ENCODE measurements at places on chromosomes 11 and 22.

- DNase-seq = no peak
Observed at GRCh38 chr11:13358596-13359270, 81.1 kb downstream of the BMAL1 start.

DNA sequence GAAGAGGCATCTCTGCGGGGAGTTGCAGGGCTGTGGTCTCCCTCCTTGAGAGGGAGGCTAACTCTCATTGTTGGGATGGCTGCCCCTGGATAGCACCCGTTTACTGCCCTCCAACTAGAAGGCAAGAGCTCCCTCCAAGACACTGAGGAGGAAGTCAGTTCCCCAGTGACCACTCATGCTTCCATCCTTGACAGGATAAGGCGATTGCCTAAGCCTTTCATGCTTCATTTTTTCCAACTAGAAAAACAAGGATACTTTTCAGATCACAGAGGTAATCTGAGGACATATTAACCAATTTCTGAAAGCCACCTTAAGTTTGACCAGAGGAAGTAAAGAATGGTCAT is 186.6 kb downstream of the MAML2 start:
- DNase-seq = no peak

- no peak for DNase-seq
Observed at GRCh38 chr11:93905384-93905783, 55.0 kb upstream of the VSTM5 start.

- DNase-seq = no peak
Observed at GRCh38 chr11:56740886-56741285, 7.6 kb downstream of the OR9G4 start.

GRCh38 chr11:31607914-31608313 is 98.3 kb downstream of the ELP4 start:
- DNase-seq = no peak

- no peak for DNase-seq
Observed at GRCh38 chr11:77779935-77780334, 40.6 kb downstream of the RSF1 start.

DNA sequence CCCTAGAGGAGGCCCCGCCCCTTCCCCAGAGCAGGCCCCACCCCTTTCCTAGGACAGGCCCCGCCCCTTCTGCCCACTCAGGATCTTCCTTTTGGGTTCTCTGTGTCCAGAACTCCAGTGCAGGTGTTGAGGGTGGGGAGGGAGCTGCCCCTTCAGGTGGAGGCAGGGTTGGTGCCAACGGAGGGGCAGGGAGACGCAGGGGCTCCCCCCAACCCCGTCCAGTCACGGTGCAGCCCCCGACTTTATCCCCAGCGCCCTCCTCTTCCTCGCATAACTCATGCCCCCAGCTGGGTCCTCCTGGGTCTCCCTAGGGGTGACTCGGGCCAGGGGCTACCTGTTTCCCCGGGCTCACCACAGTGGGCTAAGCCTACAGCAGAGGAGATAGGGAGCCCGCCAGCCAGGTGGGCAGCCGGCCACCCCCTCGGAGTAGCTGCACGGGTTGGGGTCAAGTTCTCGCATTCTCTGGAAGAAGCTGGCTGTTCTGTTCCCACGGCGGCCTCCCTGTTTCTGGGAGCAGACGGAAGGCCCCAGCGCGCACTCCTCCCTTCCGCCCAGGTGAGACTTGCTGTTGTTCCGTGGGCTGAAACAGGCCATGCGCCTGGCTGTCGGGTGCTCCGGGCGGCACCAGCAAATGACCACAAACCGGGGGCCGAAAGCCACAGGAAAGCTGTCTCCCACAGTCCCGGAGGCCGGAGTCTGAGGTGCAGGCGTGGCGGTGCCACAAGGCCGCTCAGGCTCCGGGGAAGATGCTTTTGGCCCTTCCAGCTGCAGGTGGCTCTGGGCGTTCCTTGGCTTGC is 38.9 kb downstream of the MUC2 start:
- DNase-seq = no peak

DNA sequence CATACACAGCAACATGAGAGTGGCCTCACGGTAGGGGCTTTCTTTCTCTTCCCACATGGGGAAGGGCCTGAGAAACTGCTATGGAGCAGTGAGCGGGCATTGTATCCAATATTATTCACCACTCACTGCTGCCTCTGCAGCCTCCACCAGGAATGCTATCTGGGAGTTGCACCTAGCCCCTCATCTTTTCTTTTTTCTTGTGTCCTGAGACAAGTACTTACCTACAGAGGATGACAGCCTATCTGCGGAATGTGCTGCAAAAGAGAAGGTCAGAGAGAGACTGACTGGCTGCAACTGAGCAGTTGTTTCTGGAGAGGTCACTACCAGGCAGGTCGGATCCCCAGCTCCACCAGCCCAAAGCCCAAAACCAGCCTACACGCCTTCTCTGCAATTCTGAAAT is 52.1 kb upstream of the HTATIP2 start:
- no peak for DNase-seq

- DNase-seq = peak; percentile 29
Observed at GRCh38 chr22:40637183-40638150, 948 bp upstream of the MRTFA start.

DNA sequence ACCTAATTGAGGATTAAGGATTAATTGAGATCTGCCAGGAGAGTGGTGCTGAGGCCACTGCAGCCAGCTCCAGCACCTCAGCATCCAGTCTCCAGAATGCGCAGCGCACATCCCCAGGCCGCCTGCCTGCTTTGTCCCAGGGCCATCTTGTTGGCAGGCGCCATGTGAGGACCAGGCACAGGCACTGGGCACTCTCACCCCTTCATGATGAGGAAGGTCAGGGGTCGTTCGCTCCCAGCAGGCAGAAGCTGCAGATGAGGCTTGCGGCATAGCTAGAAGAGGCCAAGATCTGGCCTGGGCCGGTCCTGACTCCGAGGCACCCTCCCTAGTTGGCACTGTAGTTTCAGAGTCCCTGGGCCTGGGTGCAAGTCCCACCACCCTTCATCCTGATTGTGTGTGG is 6.4 kb downstream of the CABP2 start:
- no peak for DNase-seq

DNA sequence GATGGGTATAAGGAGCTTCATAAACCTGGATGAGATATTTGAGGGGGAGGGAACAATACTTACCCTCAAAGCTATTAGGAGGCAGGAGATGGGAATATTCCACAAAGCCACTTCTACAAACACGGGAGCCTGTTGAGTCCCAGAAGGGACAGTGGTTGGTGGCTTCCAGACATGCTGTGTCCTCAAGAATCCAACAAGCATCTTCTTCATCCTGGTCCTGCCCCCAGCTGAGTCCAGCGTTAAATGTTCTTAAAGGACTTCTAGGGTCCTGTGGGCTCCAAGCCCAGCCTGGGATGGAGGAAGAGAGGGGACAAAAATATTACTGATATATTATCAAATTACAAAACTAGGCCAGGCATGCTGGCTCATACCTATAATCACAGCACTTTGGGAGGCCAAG is 2.3 kb downstream of the CSKMT start:
- DNase-seq = no peak

GRCh38 chr11:120096369-120097191 is 41.3 kb downstream of the TRIM29 start:
- no peak for DNase-seq

DNA sequence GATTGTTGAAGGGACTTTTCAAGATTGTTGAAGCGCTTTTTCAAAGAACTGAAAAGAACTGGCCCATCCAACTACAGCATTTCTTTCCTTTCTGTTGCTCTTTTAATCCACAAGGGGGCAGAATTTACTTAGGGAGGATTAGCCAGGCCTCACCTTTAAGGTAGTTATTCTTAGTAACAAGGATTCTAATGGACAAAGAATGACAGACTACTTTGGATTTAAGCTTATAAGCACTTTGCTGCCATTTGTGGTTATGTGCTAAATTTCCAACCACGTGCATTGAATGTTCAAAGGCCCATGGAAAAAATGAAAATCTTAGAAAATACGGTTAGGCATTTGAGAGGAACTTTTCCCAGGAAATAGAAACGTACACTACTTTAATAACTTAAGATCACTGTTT is 49.5 kb upstream of the HSPA8 start:
- DNase-seq = no peak

GRCh38 chr11:70252844-70253243 is 17.6 kb upstream of the PPFIA1 start:
- no peak for DNase-seq

- DNase-seq = no peak
Observed at GRCh38 chr22:22703715-22704114, 59.3 kb downstream of the GGTLC2 start.
